ENCODE measurements at places on chromosomes 4 and X. TPM values are rescaled to one million over a fixed set of nuclear protein-coding genes. Genes with fewer than 3 reads are reported as not detected.

DNA sequence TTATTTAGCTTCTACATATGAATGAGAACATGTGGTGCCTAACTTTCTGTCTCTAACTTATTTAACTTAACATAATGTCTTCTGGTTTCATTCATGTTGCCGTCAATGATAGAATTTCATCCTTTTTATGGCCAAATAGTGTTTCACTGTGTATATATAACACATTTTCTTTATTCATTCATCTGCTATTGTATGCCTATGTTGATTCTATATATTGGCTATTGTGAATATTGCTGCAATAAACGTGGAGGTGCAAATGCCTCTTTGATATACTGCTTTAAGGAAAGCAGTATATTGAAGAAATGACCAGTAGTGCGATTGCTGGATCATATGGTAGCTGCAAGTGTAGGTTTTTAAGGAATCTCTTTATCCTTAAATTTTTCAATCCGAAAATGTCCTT is 10.0 kb upstream of the CSN1S1 start:
- H3K27ac ChIP-seq, result no peak overlapping the region
- H3K36me3 ChIP-seq, result no peaks in the 10 kb centered on the region
- no peaks in the 10 kb centered on the region for H3K4me1 ChIP-seq
- DNase-seq, result no peak

DNA sequence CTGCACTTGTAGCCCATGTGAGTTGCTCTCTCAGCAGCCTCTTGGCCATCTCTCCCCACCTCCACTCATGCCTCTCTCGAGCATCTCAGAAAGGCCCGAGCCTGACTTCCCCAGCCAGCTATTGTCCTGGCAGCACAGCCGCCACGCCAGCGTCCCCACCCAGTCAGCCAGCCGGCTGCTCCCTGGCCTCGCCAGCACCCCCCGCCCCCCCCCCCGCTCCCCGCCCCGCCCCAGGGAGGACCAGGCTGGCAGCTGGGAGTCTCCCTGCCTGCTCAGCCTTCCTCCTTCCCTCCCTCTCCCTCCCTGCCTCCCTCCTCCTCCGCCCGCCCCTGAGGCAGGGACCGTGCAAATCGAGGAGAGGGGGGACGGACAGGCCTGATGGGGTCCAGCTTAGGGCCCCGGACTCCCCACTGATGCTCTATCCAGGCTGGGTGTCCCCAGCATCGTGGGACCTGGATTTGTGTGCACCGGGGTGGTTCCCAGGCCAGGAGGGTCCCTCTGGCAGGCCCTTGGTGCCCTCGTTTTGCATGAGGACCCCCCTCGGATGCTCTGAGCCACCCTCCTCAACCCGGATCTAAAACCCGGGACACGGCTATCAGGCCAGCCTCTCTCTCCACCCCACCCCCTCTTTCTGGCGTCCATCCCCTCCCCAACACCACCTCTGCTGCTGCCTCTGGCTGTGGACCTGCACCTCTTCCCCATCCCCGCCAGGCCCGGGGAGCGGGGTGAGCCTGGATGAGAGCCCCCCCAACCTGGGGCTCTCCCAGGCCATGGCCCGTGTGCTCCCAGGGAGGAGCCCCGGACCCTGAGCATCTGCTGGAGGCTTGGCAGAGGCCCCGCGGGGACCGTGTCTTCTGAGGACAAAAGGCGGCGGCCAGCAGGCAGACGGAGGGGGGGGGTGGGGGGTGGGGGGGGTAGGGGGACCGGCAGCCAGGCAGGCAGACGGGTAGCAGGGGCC is at the start of gene GPR173:
GPR173 (plus strand) TSS at position 621 of the 958 bp plus-strand sequence. CDS start 27,833 bp downstream, outside the sequence.
- DNase-seq, result peak; percentile 9
- H3K4me3 ChIP-seq, result peak within 1 kb of the TSS; percentile 32

- peaks cover 3% of the 10 kb centered on the region for H3K27me3 ChIP-seq
- H3K4me1 ChIP-seq, result no peaks in the 10 kb centered on the region
- DNase-seq, result no peak
- H3K4me3 ChIP-seq, result no peak overlapping the region
- no peaks in the 10 kb centered on the region for H3K36me3 ChIP-seq
Measured at GRCh38 chrX:39519566-39520301, 578.0 kb downstream of the BCOR start.

Gene SRPX
- 11.1 TPM for total RNA-seq

GRCh38 chr4:52098618-52099017 is 47.5 kb downstream of the SPATA18 start:
- no peaks in the 10 kb centered on the region for H3K27me3 ChIP-seq
- no peak overlapping the region for H3K4me3 ChIP-seq
- H3K4me1 ChIP-seq, result no peaks in the 10 kb centered on the region
- H3K27ac ChIP-seq, result no peak overlapping the region

DNA sequence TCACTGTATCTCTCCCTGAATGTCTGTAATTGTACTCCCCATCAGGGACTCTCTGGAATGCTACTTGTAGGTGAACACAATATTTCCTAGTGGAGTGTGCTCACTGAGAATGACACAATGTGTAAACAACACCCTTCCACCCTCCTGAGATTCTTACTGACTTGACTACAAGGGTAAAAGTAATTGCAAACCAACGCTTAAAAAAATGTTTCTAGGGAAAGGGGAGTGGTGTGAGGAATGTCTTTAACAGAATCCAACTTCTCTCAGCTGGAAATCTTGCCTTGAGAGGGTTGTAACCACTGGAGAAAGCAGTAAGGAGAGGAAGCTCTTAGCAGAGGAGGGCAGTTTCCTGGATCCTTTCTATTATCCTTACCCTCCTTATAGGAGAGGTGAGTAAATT is 5.1 kb upstream of the RAPGEF2 start:
- H3K4me1 ChIP-seq, result peaks cover 6% of the 10 kb centered on the region
- no peak for DNase-seq
- no peak overlapping the region for H3K4me3 ChIP-seq
- H3K27me3 ChIP-seq, result peaks cover 7% of the 10 kb centered on the region
- H3K27ac ChIP-seq, result no peak overlapping the region
- no peaks in the 10 kb centered on the region for H3K36me3 ChIP-seq
